ENCODE measurements at places on chromosomes 11 and 22.

DNA sequence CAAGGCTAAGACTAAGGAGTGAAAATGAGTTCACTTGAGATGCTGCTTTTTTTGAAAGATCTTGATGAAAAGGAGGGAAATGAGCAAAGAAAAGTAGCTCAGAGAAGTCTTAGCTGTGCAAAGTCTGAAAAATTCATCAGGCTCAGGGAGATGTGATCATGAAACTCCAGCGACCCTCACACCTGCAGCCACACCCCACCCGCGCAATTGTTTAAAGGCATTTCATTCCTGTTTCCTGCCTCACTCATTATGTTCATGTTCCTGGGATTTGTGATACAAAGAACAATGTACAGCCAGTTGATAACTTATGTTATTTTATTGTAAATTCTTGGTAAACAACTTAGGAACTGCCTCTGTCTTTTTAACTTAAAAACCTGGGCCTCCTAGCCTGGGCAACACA lies 8.7 kb upstream of the GSTP1 start:
- no peak for DNase-seq

- no peak for DNase-seq
Observed at GRCh38 chr11:9774591-9775397, 110.9 kb downstream of the SWAP70 start.

- peak; percentile 39 for DNase-seq
Observed at GRCh38 chr11:57406337-57406904, 16.0 kb upstream of the PRG2 start.

DNA sequence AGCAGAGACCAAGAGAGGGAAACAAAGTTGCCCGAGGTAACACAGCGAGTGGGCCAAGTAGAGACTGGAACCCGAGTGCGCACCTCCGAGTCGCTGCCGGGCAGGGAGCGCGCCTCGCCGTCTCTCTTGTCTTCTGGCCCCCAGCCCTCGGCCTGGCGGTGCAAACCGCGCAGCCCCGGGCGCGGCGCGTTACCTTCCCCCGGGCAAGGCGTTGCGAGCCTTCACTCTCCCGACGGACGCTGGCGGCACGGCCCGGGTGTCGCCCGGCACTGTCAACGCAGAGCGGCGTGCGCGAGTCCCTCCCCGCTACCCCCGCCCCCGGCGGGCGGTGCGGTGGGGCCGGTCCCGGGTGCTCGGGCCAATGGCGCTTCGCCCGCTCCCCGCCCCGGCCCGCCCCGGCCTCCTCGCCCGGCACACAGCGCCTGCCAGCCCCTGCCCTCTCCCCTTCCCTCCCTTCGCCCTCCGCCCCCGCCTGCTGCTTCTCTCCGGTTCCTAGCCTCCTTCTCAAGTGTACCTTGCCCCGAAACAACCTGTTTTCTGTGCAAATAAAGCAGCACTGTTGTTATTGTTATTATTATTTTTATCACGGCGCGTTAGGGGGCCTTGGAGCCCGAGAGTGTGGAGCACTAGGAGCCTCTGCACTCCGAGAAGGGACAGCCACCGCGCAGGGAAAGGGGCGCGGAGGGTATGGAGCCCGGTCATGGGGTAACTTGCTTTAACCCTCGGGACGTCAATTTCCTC lies at the start of gene SYTL2:
TSS of gene SYTL2 (minus strand) at position 271 of the 741 bp plus-strand sequence. CDS start 53,416 bp downstream, outside the sequence.
- DNase-seq = peak; percentile 80

DNA sequence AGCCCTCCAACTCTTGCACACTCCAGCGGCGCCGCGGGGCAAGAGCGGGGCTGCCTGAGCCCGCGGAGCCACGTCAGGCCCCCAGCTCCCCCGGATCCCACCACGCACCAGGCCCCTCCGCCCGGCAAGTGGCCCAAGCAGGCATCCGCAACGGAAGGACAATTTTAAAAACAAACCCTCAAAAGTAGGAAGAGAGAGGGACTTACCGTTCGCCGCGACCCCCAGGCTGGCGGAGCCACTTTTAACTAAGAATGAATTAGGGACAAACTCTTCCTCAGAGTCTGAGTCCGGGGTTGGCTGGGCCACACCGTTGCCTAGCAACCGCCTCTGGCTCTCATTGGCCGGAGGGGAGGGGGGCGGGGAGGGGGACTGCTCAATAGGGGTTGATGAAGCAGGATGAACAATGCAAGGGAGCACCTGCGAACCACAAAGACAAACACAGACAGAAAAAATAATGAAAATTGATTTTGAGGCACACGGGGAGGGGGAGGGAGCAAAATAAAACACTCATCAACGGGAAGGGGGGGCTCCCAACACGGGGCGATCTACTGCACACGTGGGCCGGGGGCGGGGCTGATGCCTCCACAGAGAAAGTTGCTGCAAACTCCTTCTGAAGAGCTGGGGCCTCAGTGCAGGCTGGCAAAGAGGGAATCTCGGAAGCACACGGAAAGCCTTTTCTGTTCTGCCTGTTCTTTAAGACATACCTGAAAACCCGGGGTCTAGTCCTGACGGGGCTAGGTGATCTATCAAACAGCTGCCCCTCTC lies 387.5 kb upstream of the NARS2 start:
- peak; percentile 55 for DNase-seq

- no peak for DNase-seq
Observed at GRCh38 chr11:40513281-40513680, 946.2 kb downstream of the LRRC4C start.

- no peak for DNase-seq
Observed at GRCh38 chr11:119625206-119625978, 103.6 kb downstream of the NECTIN1 start.

- DNase-seq = no peak
Observed at GRCh38 chr11:702462-703461, 3.3 kb upstream of the EPS8L2 start.

- no peak for DNase-seq
Observed at GRCh38 chr11:8720352-8720751, 37.8 kb downstream of the RPL27A start.
